ENCODE measurements at places on chromosomes 7 and 10.

- DNase-seq: no peak
Measured at GRCh38 chr7:79347351-79347750, 106.1 kb downstream of the MAGI2 start.

DNA sequence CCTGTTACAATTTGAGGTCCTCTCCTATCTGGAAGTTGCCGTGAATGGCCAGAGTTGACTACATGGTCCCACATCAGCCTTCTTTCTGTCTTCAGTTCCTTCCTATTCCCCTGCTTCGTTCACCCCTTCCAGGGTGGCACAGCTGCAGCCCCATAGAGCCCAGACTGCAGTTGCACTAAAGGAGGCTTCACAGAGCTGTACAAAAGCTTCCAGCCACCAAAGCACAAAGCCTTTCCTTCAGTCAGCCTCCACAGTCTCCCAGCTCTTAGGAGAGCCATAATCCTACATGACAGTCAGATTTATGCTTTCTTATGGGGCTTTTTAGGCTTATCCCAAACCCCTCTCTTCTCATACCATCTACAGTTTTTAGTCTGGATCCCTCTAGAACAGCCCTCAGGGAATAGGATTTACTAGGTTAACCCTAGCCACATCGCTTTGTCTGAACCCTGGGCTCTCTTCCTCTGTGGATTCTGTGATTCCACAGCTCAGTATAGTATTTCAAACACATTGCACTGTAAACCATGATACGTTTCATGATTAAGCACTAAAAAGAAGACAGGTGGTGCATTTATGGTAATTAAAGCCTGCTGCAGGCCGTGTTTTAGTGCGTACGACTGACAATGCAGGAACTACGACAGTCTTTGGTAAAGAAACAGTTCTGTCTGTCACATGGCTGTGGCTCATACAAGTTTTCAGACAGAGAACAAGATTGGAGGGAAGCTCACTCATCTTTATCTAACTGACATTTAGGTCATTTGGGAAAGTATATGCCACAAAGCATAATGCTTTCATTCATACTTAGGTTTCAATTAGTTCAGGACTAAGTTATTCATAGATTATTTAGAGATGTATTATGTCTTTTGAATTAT lies 208.3 kb upstream of the KMT2E start:
- no peak for DNase-seq

DNA sequence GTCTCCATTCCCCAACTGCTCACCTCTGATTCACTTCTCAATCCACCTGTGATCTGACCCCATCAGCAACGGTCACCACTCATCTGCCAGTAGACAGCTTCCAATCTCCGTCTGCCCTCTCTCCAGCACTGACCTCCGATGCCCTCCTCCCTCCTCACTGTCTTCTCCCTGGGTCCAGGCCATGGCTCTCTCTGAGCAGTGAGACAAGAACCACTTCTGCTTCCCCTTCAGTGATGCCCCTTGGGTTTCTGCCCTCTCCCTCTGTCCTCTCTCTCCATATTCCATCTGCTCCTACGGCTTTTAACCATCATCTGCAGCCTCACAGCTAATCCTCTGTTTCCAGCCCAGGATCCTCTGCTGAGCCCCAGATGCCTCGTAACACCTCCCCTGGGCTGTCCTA lies 55.5 kb upstream of the OPALIN start:
- no peak for DNase-seq

- no peak for DNase-seq
Measured at GRCh38 chr10:73379064-73379748, 20.5 kb upstream of the CFAP70 start.

DNA sequence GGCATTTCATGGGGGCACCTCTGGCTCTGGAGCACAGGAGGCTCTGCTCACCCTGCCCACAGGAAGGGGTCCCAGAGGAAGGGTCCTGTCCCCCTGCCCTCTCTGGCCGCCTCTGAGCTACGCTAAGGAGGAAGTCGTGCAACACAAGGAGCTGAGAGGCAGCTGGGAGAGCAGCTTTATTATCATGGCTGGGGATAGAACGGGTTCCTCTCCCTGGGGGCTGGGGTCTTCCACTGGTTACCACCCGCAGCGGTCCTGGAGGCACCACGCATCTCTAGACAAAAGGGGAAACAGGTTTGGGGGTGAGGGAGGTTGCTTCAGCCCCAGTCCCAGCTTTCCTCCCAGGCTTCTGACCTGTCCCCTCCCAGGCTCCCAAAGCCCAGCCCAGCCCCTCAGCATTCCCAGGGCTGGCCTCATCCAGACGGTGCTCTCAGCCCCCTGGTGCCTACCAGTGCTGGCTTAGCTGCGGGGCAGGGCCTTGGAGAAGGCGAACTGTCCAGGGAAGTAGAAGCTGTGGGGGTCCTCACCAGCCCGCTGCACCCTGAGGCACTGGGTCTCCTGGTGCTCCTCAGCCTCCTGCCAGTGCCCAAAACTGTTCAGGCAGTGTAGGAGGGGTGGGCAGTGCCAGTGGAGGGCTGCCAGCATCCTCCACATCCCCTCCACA lies 3.1 kb downstream of the RARRES2 start:
- DNase-seq: no peak

- no peak for DNase-seq
Measured at GRCh38 chr7:26425655-26426054, 134.0 kb downstream of the SNX10 start.

DNA sequence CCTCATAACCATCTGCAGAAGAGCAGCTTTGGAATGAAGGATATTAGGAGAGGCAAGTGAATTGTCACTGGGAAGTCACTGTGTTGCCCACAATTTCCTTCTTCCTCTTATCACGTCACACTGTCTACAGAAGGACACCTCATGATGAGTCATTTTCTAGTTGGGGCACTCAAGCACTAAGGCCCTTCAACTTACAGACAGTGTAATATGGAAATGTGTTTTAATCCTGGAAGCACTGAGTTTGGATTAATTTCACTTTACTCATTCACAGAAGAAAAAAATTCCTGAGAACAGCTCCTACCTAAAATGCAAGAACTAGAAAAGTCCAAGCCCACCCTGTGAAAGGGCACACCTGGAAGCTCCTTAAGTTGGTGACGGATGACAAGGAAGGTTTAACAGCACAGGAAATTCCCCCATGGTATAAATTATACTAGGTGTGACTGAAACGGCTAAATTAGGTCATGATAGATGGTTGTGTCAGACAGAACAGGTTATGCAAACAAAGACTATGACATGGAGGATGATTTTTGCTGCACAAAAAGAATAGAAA lies 56.6 kb downstream of the PARD3 start:
- DNase-seq: no peak

- DNase-seq: no peak
Measured at GRCh38 chr10:32437334-32437733, 8.6 kb upstream of the CCDC7 start.

DNA sequence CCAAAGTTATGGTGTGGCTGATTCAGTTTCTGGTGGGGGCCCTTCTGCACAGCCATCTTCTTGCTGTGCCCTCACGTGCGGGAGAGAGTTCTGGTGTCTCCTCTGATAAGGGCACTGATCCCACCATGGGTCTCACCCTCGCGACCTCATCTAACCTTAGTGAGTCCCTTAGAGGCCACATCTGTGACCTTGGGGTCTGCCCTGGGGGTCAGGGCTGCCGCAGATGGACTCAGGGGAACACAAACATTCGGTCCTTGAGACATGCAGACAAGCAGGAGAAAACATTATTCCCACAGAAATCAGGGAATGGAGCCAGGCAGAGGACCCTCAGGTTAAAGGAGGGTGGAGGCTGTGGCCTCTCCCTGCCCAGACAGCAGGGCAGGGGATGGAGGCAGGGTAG lies 177.9 kb downstream of the DNAJB6 start:
- DNase-seq: no peak

GRCh38 chr7:42338231-42338915 lies 101.4 kb upstream of the GLI3 start:
- DNase-seq: no peak

- no peak for DNase-seq
Measured at GRCh38 chr7:128903621-128904361, 6.7 kb downstream of the KCP start.

DNA sequence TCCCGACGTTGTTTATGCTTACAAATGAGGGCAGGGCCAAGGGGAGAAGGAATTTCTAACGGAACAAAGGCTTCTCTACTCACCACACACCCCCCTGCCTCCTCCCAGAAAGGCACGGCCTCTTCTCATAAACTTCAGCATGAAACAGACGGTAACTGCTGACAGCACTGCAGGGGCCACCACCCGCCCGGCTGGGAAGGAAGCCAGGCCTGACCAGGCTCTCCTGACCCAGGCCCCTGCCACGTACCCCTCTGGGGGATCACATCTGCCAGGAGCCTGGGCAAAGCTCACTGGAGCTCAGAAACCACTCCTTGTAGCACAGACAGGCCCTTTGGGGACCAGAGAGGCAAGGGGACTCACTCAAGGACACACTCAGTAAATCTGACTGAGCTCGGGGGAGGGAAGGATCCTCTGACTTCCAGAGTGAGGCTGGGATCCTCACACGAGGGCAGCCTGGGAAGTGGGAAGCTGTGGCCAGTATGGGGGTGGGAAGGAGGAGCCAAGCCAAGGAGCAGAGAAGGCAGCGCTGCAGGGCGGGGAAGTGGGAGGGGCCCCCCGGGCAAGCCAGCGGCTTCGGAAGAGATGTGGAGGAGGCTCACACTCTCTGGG lies 46.1 kb downstream of the ZCCHC24 start:
- DNase-seq: no peak

DNA sequence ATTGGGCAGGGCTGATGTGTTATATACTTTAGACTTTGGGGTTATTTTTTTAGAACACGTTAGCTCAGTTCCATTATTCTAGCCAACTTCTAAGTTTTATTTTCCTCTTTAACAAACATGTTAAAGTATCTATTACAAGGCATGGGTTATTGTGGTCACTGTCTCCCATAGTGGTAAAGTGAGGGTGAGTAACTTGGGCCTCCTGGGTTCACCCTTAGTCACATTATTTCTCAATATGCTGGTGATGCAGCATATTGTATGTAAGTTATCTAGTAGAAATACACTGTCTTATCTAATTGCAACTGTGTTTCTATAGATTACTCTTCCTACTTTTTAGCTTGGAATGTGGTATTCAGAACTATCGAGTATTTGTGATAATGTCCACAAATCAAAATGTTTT lies 65.9 kb downstream of the BBS9 start:
- no peak for DNase-seq

- DNase-seq: no peak
Measured at GRCh38 chr10:113475381-113475807, 77.5 kb upstream of the HABP2 start.

- no peak for DNase-seq
Measured at GRCh38 chr7:124630395-124630794, 135.2 kb downstream of the GPR37 start.

DNA sequence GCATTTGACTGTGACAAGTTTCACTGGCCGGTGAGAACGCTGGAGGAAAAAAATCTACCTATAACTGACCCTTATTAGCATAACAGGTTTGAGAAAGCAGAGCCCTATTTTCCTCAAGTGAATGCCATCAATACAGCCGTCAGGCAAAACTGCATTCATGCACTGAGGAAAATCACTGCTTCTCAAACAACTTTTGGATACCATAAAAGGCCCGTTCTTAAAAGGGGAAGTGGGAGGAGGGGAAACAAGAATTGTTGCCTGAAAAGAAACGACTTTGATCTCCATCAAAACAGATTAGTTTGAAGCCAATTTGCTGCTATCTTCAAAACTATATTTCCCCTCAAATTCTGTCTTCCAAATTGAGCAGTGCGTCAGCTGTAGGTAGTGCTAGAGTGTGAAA lies 670.6 kb downstream of the PCDH15 start:
- DNase-seq: no peak

DNA sequence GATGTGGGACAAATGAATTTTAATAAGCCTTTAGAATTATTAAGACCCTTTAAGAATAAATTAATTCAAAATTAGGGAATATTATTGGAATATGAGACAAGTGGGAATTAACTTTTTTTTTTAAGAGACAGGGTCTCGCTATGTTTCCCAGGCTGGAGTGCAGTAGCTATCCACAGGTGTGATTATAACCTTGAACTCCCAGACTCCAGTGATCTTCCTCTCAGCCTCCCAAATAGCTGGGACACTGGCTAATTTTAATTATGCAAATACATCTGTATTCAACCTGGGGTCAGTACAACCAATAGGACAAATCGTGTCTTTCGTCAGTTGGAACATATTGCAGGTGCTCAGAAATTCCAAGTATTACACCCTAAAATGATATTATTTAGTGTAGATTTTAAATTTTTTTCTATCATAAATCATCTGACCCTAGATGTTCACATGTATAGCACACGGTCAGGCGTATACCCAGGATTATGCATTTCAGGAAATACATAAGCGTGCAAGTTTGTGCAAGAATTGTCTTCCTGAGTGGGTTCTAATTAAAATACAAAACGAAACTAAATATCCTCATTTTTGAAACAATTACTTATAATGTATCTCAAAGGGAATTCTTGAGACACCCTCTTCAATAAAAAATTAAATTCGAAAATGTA lies 1.2 kb downstream of the NT5C3A start:
- no peak for DNase-seq

- no peak for DNase-seq
Measured at GRCh38 chr7:22681312-22681711, 45.7 kb upstream of the IL6 start.

GRCh38 chr7:2719007-2719406 lies 31.0 kb downstream of the AMZ1 start:
- DNase-seq: peak; percentile 70

- no peak for DNase-seq
Measured at GRCh38 chr7:154743206-154743605, 259.7 kb downstream of the PAXIP1 start.

DNA sequence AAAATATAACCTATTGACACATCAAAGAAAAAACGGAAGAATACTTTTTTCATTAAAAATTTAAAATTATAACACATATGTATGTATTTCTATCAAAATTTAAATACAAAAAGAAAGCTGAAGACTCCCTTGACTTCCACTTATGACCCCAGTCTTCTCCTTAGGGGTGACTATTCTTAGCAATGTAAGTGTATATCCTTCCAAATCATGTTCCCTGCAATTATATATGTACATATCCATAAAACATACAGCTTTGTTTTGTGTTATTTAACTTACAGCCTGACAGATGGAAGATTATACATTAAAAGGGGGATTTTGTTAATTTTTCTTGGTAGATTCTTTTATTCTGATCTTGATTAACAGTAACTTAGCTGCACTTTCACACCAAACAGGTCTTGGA lies 9.1 kb downstream of the GLUD1 start:
- no peak for DNase-seq
